Lower lobe of right lung (tissue), 2 donors: ENCODE measurements at places on chromosomes 7 and 10. TPM values are rescaled to one million over a fixed set of nuclear protein-coding genes. Genes with fewer than 3 reads are reported as not detected.

- H3K36me3 ChIP-seq, result no peaks in the 10 kb centered on the region
- no peak overlapping the region for H3K27ac ChIP-seq
- H3K4me3 ChIP-seq, result no peak overlapping the region
- no peak for DNase-seq
Measured at GRCh38 chr7:45682836-45683555, 108.8 kb downstream of the ADCY1 start.

DNA sequence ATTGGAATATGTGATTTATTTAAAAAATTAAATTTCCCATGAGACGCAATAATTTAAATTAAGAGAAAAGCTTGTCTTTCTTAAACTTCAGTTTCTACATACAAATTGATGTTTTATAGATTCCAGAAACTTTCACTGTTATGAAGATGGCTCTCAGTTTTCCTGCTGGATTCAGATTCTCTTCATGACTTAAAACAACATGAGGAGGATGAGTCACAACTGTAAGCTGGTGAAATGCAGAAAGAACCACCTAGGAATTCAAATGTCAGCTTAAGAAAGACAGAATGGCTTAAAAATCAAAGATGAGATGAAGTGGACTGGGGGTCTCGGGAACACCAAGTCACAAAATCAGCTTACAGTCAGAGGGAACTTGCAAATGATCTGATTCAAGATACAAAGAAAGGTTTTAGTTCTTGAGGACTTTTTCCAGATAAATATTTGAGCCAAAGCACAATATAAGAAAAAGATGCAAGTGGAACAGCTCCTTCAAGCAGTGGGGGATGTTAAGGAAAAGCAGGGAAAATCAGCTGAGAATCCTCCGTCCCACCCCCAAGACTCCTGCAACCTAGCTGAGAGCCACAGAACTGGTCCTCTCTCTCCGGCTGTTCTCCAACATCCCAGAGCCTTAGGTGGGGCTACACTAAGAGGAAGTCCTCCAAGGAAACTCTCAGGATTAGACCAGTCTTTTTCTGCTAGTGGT, 279.8 kb downstream of the KCNMA1 start:
- H3K4me3 ChIP-seq, result no peak overlapping the region
- H3K4me1 ChIP-seq, result no peaks in the 10 kb centered on the region
- peaks cover 4% of the 10 kb centered on the region for H3K27me3 ChIP-seq
- H3K27ac ChIP-seq, result no peak overlapping the region

GRCh38 chr10:46255801-46256747, 30.7 kb upstream of the ANTXRL start:
- no peaks in the 10 kb centered on the region for H3K27me3 ChIP-seq
- H3K4me1 ChIP-seq, result peaks cover 5% of the 10 kb centered on the region
- peak; percentile 76 for DNase-seq
- no peaks in the 10 kb centered on the region for H3K36me3 ChIP-seq
- H3K4me3 ChIP-seq, result no peak overlapping the region

Gene CRYGN
- not detected for total RNA-seq

Gene MSS51
- 2.7 TPM for total RNA-seq

Gene KIAA1549
- total RNA-seq, result 5.3 TPM
